ENCODE measurements at places on chromosomes 3 and 15.

GRCh38 chr3:173709026-173709425 is 311.5 kb downstream of the NLGN1 start:
- no peak for DNase-seq

DNA sequence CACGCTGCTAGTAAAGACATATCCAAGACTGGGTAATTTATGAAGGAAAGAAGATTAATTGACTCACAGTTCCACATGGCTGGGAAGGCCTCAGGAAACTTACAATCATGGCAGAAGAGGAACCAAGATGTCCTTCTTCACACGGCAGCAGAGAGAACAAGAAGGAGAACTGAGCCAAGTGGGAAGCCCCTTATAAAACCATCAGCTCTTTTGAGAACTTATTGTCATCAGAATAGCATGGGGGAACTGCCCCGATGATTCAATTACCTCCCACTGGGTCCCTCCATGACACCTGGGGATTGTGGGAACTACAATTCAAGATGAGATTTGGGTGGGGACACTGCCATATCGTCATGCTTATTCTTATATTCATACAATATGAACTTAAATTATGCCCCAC is 49.0 kb downstream of the DUT start:
- DNase-seq, result no peak

DNA sequence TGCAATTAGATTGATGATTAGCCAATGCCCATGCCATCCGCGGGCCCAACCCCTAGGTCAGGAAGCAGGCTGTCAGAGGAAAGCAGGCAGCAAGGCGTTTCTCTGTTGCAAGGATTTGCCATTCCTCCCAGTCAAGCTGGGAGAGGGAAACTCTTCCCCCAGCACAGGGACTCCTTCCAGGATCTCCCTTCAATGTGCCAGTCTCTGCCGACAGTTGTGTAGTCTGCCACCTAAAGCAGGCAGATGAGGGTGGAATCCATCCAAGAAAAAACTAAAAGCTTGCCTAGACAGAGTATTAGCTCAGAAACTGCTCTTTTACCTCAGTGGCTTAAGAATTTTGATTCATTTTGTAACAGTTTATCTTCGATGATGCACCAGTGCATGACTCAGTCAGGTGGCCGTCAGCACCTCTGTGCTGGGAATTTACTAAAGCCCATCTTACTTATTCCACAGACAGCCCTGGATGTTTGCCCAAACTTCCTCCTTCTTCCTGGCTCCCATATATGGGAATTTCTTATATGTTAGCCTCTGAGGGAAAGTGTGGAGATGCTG is 501.5 kb upstream of the THBS1 start:
- no peak for DNase-seq

DNA sequence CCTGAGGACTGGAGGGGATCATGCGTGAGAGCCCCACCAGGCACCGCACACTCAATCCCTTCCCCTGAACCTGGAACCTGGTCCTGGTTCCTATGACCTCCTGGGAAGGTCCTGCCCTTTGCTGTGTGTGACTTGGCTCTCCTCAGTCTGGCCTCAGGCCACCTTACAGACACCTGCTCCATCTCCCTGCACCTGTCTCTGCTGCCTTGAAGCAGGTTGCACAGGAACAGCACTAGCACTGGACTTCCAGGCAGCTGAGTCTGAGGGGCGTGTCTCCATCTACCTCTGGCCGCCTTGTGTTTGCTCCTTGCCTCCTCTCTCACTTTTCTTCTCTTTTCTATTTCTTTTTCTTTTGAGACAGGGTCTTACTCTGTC is 15.4 kb downstream of the PSTPIP1 start:
- no peak for DNase-seq

GRCh38 chr3:173586166-173586565 is 188.6 kb downstream of the NLGN1 start:
- DNase-seq, result no peak

GRCh38 chr15:70833861-70834765 is 19.8 kb downstream of the LARP6 start:
- DNase-seq, result no peak

DNA sequence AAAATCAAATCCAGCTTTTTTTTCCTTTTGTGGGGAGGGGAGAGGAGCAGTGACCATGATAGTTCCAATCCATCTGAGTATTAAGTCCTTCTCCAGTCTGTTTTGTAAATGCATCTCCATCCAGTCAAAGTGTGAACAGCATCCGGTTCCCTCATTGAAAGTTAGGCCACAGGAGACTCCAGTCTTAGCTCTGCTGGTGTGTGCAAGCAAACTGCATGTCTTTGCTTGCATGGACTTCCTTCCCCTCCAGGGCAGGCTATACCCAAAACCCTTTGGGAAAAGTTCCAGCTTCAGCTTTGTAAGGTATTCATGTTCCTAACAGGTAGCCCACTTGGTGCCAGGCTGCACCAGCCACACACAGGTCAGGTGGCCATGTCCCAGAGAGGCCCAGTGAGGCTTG is 3.1 kb upstream of the MAN2C1 start:
- DNase-seq, result no peak

GRCh38 chr15:99565049-99565298 is 810 bp upstream of the MEF2A start:
- no peak for DNase-seq

DNA sequence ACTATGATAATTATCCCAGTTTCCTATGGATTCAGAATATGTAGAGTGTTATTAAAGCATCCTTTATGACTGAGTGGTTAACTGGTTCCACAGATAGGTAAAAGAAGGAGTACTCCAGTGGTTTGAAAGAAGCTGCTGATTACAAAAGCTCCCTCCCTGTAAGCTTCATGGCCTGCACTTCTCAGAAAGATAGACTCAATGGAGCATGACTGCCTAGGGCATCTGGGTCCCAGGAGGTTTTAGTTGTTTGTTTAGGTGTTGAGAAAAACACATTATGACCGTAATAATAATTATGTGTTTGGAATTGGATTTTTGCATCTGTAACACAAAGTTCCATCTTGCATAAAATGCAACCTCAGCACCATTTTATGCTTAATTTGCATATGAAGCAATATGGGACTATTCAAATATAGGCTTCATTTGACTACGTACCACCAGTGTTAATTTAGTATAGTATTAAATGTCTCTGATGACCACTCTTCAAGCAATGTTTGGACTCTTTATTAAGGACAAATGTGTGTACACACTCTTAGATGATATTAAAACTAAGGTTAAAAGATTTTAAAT is 121.1 kb downstream of the ROBO2 start:
- no peak for DNase-seq

- DNase-seq, result no peak
Measured at GRCh38 chr3:103977417-103977816, 1389.3 kb upstream of the ALCAM start.

GRCh38 chr3:112685956-112686799 is 45.2 kb upstream of the CCDC80 start:
- no peak for DNase-seq

- DNase-seq, result no peak
Measured at GRCh38 chr15:68482246-68482645, 50.3 kb upstream of the ITGA11 start.

DNA sequence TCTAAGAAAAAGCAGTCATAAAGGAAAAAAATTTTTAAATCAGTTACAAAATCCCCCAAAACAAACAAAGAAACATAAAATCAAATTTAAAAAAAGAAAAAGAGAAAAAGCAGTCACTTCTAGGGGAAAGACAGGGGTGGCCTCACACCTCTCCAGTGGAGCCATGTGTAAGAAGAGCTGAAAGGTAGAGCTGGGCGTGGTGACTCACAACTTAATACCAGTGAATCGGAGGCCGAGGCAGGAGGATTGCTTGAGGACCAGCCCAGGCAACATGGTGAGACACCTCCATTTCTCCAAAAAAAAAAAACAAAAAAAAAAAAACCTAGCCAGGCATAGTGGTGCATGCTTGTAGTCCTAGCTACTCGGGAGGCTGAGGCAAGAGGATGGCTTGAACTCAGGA is 14.7 kb downstream of the MESD start:
- DNase-seq, result no peak

- DNase-seq, result no peak
Measured at GRCh38 chr15:55403531-55403930, 4.6 kb downstream of the CCPG1 start.

DNA sequence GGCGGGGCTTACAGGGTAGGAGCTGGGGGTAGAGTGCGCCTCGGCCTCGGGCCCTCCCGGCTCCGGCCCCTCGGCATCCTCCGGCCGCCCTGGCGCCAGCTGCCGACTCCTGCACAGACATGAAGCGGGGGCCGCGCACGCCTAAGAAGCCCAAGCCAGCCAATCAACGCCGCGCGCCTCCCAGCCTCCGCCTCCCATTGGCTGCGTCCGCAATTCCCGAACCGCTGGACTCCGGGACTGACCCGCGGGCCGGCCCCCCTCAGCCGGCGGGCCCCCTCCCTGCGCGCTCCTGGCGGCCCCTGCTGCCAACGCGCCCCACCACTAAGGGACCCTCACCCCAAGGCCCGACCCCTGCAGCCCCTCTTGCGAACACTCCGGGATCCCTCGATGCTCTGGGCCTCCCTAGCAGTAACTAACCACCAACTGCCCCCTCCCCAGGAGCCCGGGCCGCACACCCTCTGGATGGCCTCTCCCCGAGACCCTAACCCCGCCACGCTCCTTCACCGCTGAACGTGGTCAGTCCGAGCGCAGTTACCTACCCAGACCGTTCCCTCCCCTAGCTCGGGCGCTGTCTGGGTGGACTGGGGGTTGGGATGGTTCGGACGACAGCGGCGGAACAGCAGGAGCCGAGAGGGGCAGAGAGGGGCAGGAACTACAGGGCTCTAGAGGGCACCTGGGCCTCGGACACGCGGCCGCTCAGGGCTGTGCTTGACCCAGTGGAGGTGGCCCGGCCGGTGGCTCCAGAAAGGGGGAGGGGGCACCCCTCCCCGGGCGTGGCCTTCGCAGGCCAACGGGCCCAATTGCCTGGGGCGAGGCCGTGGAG is 5.0 kb downstream of the GATA2 start:
- no peak for DNase-seq

GRCh38 chr3:10192953-10193691 is 28.4 kb downstream of the IRAK2 start:
- no peak for DNase-seq

DNA sequence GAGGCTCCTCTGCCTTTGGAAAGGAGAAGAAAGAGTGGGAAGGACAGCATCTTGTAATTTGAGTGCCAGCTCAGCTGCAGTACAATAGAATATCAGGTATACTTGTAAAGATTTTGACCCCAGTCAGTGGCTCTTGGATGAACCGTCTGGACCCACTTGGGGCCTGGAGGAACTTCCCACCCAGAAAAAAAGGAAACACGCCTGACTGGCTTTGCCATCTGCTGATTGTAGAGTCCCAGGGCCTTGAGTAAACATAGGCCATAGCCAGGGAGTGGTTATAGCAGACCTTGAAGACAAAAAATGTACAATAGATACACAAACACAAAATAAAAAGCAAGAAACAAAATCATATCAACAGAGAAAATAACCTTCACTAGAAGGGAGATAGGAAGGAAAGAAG is 112.1 kb downstream of the GOLIM4 start:
- DNase-seq, result no peak

DNA sequence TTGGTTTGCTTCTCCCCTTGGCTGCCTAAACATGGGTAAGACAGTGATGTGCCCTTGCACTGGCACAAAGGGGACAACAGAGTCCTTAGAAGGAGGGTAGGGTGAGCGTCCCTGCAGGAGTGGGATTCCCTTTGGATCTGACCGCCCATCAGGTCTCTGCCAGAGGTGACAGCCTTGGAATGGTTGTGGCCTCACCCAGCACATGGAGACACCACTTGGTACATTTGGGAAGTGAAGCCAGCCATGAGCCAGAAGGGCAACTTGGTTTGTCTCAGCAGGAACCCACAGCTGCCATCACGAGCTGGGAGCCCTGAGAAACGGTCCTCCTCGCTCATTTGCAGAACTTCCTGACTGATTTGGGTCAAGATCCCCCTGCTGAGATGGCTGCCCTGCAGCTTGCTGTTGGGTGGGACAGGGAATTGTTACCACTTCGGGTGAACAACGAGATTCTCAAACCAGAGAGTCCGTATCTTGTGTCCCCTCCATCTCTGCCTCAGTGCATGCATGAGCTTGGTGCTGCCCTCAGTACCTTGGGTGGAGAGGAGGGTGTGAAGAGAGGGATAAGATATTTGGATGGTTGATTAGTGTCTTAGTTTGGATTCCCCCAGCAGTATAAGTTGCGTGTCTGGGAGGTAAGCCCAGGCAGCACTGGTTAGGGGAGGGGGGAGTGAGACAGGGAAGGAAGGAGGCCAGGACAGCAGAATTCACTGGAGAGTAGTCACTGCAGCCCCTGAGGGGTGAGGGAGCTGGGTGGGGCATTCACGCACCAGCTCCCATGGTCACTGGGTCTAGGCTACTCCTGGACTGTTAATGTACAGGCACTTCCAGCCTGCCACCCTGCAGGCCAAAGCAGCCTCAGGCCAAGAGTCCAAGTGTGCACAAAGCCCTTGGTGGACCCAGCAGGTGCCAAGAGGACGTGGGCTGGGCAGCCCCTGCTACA is 168.8 kb upstream of the TOPAZ1 start:
- no peak for DNase-seq

DNA sequence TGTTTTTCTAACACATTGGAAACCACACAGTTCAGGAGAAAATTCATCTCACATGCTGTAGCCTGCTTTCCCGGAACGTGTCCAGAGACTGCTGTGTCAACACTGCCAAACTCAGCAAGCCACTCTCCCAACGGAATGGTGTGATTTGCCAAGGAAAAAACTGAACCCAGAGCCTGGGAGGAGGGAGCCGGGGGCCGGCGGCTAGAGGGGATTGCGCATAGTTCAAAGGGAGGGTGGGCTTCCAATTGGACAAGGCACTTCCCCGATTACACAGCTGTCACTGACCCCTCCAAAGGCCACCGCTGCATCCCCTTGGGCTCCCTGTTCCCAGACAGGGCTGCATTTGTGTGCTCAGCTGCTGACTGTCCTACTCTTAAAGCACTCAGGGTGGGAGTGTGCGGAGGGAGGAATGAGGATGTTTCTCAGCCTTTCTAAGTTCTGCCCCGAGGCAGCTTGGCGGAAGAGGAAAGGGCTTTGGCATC is 256.2 kb downstream of the ZNF621 start:
- no peak for DNase-seq

- DNase-seq, result no peak
Measured at GRCh38 chr3:23824699-23825444, 19.1 kb downstream of the UBE2E1 start.

DNA sequence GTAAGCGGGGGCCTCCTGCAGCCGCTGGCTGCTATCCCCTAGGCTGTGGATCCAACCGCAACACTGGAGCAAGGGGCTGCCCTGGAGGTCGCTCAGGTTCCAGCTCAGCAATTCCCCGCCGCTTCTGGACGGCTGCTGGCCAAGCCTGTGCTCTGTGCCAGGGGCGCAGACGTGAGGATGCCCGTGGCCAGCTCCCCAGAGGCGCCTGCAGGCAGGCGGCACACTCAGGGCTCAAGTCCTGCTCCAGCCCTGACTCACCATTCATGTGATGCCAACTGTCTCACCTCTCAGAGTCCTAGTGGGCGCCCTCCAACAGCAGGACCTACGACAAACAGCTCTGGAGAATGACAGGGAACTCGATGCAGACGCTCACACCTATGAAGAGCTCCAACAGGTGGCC is 31.6 kb downstream of the KLHL25 start:
- DNase-seq, result no peak
